CD4-positive, alpha-beta memory T cell (primary cell): ENCODE measurements at places on chromosomes 3 and 15.

- no peak for DNase-seq
Measured at GRCh38 chr3:9746330-9746729, 3.4 kb upstream of the OGG1 start.

DNA sequence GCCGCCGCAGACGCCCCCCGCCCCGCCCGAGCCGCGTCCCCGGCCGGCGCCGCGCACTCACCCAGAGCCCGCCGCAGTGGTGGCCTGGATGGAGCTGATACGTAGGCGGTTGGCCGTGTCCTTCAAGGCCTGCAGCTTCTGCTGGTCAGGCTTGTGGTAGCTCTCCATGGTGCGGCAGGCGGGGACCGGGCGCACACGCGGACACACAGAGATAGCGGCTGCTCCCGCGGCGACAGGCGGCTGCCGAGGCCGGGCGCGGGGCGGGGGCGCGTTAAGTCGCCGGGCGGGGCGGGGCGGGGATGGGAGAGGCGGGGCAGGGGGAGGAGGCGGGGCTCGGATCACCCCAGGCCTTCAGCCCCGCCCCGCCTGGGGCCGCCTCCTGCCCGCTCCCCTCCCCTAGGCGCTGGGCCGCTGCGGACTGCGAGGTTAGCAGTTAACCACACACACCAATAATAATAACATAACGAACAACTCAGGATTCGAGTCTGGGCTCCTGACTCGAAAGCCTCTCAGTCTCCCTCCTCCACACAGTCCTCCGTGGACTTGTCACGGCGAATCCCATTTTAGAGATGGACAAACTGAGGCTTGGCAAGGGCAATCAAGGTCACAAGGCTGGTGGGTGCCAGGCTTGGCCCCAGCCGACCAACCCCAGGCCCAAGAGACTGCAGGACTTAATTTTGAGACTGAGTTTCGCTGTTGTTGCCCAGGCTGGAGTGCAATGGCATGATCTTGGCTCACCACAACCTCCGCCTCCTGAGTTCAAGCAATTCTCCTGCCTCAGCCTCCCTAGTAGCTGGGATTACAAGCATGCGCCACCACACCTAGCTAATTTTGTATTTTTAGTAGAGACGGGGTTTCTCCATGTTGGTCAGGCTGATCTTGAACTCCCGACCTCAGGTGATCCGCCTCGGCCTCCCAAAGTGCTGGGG lies at the start of gene TKT:
TSS of gene TKT (minus strand) at position 248 of the 929 bp plus-strand sequence. CDS start at position 168, 80 bp downstream.
- DNase-seq = peak; percentile 71

GRCh38 chr15:55916666-55917409 lies 76.6 kb downstream of the NEDD4 start:
- DNase-seq = no peak

- DNase-seq = no peak
Measured at GRCh38 chr3:156617145-156617544, 57.2 kb upstream of the TIPARP start.

DNA sequence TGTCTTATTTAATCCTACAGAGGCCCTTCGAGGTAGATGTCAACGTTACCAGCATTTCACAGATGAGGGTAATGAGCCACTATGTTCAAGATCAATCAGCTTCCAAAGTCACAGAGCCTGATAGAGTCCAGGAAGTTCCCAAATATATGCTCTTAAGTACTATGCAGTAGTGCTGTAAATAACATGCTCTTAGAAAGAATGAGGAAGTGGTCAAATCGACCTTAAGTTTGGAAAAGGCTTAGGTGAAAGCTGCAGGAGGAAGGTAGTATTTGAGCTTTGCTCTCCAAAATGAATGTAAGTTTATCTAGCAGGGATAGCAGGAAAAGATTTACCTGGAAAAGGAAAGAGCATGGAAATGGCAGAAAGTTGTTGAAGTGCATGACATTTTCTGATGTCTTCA lies 234.0 kb downstream of the RBMS3 start:
- no peak for DNase-seq

GRCh38 chr15:76930831-76931396 lies 635 bp upstream of the RCN2 start:
- no peak for DNase-seq

- no peak for DNase-seq
Measured at GRCh38 chr3:180275176-180275575, 238.4 kb upstream of the PEX5L start.

DNA sequence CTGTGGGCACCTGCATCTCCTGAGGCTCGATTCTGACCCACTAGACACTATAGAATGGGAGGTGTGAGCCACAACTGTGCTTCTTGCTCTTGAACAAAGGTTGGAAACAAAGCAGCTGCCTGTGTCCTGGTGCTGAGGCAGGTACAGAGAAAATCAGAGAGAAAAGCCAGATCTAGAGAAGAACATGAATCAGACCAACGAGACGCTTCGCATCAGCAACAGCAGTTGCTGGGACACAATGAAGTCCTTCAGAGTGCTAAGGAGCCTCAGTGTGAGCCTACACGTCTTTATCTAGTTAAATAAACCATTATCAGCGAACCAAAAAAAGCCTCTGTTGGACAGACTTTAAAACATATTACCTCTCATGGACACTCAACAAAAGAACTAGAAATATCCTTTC lies 86.3 kb upstream of the MEX3B start:
- DNase-seq = no peak

- no peak for DNase-seq
Measured at GRCh38 chr3:184687363-184688015, 24.4 kb downstream of the MAGEF1 start.

DNA sequence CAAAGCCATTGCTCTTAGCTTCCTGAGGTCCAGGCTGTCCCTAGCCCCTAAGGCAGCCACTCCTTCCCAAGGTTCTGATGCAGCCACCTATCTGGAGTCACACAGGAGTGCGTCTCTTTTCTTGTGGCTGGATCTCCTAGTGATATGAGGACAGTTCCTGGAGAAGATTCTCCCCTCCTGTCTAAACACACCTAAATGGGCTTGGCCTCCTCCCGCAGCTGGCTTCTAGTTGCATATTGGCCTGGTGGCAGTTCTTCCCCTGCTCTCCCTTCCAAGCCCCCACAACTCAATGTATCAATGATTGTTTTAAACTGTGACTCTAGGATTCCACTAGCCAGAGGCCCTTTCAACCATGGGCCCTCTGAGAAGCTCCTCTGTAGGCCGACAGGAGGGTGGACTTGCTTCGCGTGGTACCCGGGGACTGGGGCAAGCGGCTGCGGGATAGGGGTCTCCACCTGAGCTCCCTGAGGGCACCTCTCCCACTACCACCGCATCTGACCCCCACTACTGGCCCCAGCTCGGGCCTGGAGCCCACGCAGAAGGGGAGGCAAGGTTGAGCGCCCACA lies 1.4 kb downstream of the ITGA11 start:
- DNase-seq = no peak

DNA sequence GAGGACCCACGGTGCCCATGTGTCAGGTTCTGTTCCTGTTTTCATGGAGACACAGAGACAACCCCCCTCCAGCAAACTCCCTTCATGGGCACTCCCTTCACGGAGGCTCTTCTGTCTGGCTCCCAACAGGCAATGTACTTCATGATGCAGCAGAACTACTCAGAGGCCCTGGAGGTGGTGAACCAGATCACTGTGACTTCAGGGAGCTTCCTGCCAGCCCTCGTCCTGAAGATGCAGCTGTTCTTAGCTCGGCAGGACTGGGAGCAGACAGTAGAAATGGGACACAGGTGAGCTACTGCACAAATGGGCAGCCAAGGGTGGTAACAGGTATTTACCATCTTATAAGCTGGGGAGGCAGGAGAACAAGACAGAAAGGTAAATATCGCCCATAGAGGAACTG lies 7.0 kb downstream of the TTC21A start:
- no peak for DNase-seq

- DNase-seq = no peak
Measured at GRCh38 chr3:183285318-183285717, 32.3 kb downstream of the B3GNT5 start.

DNA sequence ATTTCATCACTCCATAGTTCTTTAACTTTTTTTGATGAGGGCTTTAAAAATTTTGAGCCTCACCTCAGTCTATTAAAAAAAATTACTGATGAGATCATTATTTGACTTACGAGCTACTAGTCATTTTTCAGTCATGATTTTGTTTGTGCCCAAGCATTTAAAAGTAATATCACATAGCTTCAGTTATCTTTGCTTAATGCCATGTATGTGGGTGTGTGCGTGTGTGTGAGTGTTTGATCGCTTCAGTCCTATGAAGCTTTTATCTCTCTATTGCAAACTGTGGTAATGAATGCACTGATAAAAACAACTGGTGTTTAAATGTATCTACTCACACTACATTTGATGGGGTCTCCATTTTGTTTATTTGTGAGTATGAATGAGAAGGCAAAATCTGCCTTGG lies 49.8 kb downstream of the RSRC1 start:
- no peak for DNase-seq

GRCh38 chr3:148500881-148501280 lies 196.8 kb upstream of the AGTR1 start:
- no peak for DNase-seq

GRCh38 chr15:94442480-94442879 lies 211.1 kb downstream of the MCTP2 start:
- no peak for DNase-seq

- no peak for DNase-seq
Measured at GRCh38 chr15:73050561-73051295, 1.5 kb upstream of the NEO1 start.

GRCh38 chr3:161028555-161029153 lies 76.5 kb downstream of the B3GALNT1 start:
- no peak for DNase-seq

GRCh38 chr15:25869701-25870100 lies 6.6 kb upstream of the ATP10A start:
- DNase-seq = no peak

- no peak for DNase-seq
Measured at GRCh38 chr15:41207687-41208448, 22.7 kb downstream of the EXD1 start.

GRCh38 chr3:110123946-110124345 lies 786.6 kb upstream of the DPPA4 start:
- DNase-seq = no peak

DNA sequence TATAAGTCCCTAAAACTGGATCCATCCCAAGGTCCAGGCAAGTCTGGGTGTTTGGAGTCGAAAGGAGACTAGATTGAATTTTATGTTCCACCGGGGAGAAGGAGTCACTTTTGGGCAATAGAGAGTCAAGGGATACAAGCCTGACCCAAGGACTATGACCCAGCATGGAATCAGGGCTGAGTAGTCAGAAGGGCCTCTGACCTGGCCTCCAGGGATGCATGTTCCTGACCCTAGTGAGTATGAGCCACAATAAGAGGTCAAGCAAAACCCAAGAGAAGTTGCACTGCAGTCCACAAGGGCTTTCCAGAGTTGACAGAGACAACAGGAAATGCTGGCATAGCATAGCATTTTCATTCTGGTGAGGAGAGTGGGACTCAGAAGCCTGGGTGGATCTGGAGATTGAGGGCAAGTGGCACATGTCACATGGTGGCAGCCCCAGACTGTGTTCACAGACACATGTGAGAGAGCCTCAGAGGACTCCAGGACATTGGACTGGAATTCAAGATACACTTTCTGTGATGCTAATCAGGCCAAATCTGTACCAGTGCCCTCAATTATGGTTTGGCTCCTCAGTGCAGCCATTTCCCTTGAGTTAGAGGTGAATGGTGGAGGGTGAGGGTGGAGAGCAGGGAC lies 66.9 kb downstream of the TFG start:
- no peak for DNase-seq

GRCh38 chr15:67002368-67002767 lies 63.0 kb upstream of the SMAD3 start:
- no peak for DNase-seq

DNA sequence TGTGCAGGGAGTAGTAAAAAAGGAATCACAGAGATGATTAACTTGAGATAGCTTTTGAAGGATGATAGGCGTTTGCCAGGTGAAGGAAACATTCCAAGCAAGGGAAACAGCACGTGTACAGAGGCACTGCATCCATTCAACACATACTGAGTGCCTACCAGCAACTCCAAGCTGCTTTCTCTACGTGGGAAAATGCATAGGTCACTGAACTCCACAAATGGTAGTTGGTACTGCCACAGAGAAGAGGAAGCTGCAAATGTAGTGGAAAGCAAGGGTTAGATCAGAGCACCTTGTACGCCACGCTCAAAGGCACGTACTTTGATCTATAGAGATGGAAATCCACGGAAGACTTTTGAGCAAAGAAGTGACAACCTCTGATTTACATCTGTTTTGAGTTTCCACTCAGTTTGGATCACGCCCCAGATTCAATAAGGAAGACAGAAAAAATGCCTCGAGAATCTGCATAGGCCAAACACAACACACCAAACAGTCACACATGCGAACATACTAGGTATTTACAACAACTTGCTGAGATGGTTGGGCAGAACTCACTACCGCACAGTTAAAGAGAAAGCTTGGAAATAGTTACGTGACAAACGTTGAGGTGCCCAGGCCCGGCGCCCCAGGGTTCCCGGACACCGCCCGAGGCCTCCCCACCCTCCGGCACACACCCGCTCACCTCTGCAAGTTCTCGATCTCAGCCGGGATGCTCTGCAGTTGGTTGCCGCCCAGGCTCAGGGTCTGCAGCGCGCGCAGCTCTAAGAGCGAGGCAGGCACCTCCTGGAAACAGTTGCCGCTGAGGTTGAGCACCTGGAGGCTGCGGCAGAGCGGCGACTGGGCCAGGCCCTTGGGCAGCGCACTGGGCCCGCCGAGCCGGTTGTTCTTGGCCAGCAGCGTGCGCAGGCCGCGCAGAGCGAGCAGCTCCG lies 826 bp downstream of the LRRC58 start:
- DNase-seq = peak; percentile 68

GRCh38 chr3:71512000-71512399 lies 71.5 kb downstream of the FOXP1 start:
- DNase-seq = peak; percentile 63

GRCh38 chr15:52078876-52079700 lies 33.5 kb downstream of the BCL2L10 start:
- peak; percentile 72 for DNase-seq

DNA sequence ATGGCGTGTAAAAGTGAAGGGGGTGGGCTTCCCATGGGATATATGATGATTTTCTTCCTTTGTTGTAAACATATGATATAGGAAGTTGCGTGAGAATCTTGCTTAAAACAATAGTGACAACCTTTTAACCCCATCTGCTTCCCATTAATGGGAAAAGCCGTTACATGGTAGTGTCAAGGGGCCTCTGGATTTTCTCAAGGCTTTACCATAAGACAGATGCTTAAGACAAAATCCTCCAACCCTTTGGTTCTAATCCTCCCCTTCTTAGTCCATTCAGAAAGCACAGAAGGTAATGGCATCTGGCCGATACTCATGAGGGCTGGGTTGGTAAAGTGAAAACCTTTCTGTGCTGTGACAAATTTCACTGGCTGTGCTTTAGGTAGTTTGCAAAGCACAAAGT lies 25.0 kb downstream of the DPH3 start:
- DNase-seq = no peak

GRCh38 chr3:41682996-41683395 lies 278.9 kb downstream of the ULK4 start:
- no peak for DNase-seq

GRCh38 chr3:49535971-49536874 lies 18.1 kb upstream of the BSN start:
- DNase-seq = no peak

- no peak for DNase-seq
Measured at GRCh38 chr3:119695480-119695879, 7.3 kb upstream of the CFAP91 start.

GRCh38 chr3:6249679-6250078 lies 611.2 kb upstream of the GRM7 start:
- no peak for DNase-seq

- DNase-seq = no peak
Measured at GRCh38 chr15:91975241-91975978, 121.9 kb downstream of the SLCO3A1 start.
